ENCODE measurements at places on chromosomes 2 and 18.
A peak's percentile ranks its signal among the peaks of the same experiment; 100 is the strongest.

- DNase-seq = no peak
These were observed 537.1 kb upstream of the ID2 start for GRCh38 chr2:8144785-8145184.

DNA sequence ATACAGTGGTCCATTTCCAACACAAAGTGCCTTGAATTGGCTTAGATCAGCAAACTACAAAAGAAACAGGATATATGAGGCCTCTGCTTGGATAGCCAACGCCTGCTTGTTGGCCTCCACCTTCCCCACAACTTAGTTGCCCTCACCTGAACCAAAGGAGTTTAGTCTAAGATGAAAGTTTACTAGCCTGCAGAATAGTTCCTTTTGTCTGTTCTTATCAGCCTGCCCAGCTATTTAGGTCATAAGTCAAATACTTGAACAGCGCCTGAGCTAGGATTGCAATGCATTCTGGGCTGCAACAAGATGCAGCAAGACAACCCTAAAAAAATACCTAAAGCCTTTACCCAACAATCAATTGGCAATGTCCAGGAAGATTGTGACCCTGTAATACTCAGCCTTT lies 13.1 kb upstream of the EPG5 start:
- DNase-seq = no peak

DNA sequence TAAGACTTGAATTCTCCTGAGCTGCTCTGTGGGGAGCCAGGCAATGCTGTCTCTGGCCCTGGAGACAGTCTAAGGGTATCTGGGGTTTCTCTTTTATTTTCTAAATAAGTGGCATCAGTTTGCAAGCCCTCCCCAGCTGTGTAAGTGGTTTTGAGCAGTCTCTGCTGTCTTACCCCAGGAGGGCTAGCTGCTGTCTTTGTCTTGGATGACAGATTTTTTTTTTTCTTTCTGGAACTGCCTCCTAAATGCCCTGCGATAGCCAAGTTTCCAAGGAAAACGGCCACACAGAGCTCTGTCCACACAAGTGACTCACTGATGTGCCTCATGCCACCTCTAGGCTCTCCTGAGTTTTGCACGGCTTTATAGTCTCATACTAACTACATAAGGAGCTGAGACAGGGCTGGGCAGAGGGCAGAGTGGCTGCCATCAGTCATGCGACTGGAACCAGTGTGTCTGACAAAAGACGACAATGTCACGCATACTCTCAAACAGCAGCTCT lies 37.2 kb upstream of the THOC1 start:
- no peak for DNase-seq

DNA sequence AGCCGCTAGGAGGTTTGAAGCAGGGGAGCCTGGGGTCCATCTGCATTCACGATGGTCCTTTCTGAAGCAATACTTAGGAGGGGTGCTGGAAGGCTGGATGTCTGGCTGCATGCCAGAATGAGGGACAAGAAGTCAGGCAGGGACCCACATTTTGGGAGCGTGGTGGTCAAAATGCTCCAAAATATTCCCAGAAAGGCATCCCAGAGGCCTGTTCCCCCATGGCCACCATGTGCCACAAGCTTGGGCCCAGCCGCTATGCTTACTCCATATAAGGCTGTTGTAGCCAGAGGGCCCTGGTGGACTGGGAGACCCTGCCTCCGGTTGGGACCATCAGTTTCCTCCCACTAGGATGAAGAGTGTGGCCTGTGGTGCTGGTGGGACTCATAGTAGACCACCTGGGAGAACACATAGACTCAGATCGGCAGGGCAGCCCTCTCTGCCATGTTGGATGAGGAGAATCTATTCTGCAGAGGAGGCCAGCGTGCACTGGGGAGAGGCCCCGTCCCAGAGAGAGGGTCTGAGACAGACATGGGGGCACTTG lies 3.6 kb upstream of the PROM2 start:
- peak; percentile 9 for DNase-seq

DNA sequence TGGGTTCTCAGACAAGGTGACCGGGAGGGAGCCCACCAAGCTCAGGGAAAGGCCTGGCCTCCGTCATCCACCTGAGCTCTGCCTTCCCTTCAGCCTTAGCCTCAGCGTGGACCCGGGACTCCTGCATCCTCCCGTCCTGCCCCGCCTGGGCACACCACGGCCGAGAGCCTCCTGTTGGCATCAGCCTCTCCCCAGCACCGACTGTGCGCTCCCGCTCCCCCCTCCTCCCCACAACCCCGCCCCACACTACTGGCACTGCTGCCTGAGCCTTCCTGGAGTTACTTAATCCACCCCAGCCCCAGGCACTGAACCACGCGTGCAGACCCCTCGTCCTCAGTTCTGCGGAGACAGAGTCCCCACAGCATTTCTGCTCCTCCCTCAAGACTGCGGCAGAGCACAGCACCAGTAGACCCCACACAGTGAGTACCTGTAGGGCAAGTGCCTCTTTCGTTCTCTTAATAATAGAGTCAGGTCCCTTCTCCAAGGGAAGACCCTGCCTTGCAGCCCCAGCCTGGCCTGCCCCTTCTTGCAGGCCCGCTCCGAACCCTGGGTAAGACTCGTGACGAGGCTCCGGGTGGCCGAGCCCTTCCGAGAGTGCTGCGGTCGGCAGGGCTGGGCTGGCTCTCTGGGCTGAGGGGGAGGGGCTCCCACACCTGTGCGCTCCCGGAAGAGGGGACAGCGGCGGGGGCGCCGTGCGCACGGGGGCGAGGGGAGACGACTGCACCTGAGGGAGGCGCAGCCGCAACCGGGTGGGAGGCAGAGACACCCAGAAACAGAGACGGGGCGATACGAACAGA lies at the start of gene AMER3:
Gene AMER3 (plus strand): TSS at position 285 of the 797 bp plus-strand sequence. CDS start 6,533 bp downstream, outside the sequence.
- no peak for DNase-seq

GRCh38 chr18:35072616-35073015 lies 31.4 kb downstream of the MAPRE2 start:
- no peak for DNase-seq

DNA sequence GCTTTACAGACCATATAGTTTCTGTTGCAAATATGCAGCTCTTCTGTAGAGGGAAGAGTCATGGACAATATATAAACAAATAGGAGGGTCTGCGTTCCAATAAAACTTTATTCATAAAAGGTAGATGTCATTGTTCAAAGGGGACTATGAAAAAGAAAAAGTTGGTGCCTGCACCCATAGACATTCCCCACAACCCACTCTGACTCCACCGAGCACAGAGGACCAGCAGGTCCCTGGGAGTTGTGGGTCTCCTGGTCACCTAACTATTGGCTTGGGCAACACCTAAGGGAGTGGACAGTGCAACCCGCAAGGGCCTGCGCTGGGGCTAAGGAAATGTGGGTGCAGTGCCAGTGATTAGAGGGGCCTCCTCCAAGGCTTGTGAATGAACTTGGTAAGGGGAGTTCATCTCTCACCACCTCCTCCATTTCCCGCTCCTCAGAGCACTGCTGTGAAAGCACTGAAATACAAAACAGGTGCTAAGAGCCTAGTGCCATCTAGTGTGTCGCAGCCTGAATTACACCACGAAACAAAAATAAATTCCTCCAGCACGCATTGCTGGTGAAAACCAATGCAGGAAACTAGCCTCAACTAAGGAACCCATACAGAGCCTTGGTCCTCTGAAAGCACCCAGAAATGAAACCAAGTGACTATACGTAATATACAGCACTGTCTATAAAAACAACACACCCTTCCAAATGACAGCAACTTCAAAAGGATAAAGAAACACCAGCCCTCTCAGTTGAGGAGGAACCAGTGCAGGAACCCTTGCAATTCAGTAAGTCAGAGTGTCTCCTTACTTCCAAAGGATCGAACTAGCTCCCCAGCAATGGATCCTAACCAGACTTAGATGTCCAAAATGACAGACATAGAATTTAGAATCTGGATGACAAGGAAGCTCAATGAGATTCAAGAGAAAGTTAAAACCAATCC lies 166.6 kb downstream of the RNF144A start:
- no peak for DNase-seq

DNA sequence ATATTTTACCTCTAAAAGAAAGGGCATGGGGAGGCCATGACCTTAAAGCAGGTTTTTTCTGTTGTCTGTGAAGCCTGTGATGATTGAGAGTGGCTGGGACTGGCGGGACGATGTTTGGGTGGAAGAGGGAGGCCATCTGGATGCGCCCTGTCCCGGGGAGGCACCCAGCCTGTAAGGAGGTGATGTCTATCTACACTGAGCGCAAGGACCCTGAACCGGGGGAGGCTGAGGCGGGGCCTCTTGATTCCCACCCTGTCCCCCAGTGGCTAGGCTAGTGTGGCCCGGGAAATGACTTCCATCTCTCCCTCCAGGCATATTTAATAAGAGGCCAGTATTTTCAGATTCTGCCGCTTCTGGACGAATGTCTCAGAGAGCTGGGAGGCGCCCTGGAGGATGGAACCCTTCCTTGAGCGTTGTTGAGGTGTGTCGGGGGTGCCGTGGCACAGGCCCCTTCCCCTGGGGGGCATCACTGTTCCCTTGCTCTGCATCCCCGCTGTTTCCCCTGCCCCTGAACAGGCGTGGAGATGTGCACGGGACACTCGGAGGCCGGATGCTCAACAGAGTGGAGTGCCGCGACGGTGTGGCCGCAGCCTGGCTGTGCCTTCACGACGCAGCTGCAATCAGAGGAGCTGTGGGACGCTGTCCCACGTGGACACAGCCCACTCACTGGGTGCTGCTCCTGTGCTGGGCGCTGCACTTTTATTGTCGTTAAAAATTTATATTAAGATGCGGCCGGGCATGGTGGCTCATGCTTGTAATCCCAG lies 185.4 kb downstream of the LDLRAD4 start:
- DNase-seq = no peak

- peak; percentile 81 for DNase-seq
These were observed at the start of the genes ATG4B and THAP4 for GRCh38 chr2:241637018-241637794. ATG4B (plus strand) TSS chr2:241637693; CDS start chr2:241637715, 22 bp downstream. THAP4 (minus strand) TSS chr2:241637158; CDS start chr2:241637017, 141 bp downstream.

GRCh38 chr2:110783196-110783873 lies 51.0 kb downstream of the ACOXL start:
- DNase-seq = no peak

- DNase-seq = no peak
These were observed 37.6 kb downstream of the CDH7 start for GRCh38 chr18:65788373-65788772.

DNA sequence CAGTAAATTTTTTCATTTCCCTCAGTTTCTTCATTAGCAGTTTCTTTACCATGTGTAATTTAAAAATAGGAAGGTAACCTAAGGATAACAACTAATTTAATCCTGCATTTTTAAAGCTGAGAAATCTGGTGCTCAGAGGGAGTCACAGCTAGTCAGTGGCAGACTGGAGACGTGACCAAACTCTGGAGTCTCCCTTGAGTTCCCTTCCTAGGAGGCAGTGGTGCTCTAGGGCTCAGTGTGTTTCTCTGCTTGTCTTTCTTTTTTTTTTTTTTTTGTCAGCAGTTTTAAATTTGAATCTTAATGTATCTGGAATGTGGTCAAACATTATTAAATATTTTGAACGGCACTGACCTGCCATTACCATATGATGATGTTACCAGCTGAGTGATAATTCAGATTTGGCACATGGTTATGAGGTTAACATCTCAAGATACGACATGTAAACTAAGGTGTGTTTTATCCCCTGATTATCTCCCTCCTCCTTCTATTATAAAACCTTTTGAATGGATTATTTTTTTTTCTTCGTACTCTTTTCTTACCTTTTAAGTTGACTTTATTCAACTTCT lies 226.2 kb downstream of the GALNT13 start:
- DNase-seq = no peak

DNA sequence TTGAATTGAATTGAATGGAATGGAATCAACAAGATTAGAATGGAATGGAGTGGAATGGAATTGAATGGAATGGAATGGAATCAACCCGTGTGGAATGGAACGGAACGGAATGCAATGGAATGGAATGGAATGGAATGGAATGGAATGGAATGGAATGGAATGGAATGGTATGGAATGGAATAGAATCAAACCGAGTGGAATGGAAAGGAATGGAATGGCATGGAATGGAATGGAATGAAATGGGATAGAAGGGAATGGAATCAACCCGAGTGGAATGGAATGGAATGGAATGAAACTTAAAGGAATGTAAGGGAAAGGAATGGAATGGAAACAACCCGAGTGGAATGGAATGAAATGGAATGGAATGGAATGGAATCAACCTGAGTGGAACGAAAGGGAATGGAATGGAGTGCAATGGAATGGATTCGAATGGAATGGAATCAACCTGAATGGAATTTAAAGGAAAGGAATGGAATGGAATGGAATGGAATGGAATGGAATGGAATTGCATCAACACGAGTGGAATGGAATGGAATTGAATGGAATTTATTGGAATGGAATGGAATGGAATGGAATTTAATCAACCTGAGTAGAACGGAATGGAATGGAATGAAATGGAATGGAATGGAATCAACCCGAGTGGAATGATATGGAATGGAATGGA lies 1146.6 kb downstream of the RPIA start:
- DNase-seq = no peak

- no peak for DNase-seq
These were observed 37.9 kb downstream of the MOGAT1 start for GRCh38 chr2:222709191-222709891.
